ENCODE measurements at places on chromosomes 12 and 14. TPM values are rescaled to one million over a fixed set of nuclear protein-coding genes. Genes with fewer than 3 reads are reported as not detected.

DNA sequence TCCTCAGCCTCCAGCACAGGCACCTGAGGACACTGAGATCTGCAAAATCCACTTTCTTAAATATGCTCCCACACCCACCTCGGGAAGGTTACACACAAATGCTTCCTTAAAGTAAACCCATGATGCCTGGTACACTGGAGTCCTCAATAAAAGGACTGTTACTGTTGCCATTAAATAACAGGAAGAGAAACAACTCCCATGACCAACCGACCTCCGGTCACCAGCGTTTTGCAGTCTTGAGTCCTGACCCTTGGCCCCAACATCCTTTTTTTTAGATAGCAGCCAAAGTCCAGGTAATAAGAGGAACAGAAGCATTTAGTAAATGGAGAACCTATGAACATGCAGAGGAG, 42.4 kb downstream of the ITPK1 start:
- DNase-seq, result no peak

DNA sequence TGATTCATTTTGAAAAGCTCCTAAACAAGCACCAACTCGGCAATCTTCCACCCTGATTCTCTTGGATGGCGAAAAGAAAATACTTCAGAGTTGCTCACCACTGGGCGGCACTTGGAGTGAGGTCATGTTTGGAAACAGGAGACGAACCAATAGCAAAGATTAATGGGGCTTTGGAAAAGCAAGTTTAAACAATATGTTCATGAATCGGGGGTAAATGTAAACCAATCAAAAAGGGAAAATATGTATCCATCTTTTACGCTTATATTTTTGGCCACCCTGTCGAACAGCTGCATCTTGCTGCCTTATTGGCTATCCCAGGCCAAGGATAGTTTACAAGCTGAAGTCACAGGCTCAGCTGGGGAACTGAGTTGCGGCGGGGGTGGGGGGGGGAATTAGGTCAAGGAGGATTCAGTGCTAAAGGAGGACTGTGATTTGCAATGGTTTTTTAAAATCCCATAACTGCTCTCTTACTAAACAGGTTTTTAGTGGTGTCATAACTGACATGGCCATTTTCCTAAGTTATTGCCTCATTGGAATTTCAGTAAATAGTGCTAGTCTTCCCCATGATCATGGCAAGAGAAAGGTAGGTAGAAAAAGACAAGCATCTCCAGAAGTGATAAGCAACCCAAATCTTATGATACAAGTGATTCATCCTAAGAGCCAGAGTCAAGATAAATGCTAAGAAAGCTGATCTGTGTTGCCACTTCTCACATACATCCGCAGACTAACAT, 210.6 kb downstream of the PHLDA1 start:
- no peak for DNase-seq

DNA sequence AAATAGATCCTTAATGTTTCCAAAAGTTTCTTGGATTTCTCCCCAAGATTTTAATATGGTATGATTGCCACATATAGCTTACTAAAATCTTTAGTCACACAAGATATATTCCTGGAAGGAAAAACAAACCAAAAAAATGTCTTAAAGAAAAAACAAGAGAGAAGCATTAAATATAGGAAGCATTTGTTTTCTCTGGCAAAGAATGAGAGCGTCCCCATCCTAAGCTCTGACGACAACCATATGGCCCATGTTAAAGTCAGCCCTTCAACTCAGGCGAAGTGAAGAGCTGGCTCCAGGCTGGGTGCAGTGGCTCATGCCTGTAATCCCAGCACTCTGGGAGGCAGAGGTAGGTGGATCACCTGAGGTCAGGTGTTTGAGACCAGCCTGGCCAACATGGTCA, 35.6 kb downstream of the GCH1 start:
- DNase-seq, result no peak

RERG gene
- total RNA-seq, result not detected

DNA sequence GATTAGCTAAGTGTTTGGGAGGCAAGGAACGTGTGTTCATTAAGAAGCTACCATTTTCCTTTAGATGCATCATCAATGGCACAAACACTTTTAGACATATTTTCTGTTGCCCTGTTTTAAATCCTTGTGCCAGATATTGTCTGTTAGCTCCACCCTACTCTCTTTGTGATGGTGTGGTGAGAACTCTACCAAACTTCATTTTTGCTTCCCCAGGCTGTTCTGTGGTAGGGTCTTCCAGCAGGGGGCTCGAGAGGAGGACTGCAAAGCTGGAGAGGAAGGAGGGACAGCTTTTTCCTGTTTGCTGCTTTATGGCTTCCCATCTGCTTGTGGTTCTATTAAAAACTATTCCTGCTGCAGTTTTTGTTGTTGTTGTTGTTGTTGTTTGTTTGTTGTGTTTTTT, 23.8 kb upstream of the STRAP start:
- DNase-seq, result no peak

Data from activated CD8-positive, alpha-beta T cell treated with anti-CD3 and anti-CD28 coated beads for 36 hours (primary cell).